ENCODE measurements at places on chromosomes 16 and 17.

- DNase-seq: no peak
These were observed 19.6 kb upstream of the MPO start for GRCh38 chr17:58300336-58300735.

GRCh38 chr17:78598013-78598471 lies 20.8 kb upstream of the DNAH17 start:
- no peak for DNase-seq

- DNase-seq: no peak
These were observed 1.1 kb downstream of the USP31 start for GRCh38 chr16:23148166-23148512.

- no peak for DNase-seq
These were observed 16.2 kb downstream of the PITPNA start for GRCh38 chr17:1546292-1546922.

DNA sequence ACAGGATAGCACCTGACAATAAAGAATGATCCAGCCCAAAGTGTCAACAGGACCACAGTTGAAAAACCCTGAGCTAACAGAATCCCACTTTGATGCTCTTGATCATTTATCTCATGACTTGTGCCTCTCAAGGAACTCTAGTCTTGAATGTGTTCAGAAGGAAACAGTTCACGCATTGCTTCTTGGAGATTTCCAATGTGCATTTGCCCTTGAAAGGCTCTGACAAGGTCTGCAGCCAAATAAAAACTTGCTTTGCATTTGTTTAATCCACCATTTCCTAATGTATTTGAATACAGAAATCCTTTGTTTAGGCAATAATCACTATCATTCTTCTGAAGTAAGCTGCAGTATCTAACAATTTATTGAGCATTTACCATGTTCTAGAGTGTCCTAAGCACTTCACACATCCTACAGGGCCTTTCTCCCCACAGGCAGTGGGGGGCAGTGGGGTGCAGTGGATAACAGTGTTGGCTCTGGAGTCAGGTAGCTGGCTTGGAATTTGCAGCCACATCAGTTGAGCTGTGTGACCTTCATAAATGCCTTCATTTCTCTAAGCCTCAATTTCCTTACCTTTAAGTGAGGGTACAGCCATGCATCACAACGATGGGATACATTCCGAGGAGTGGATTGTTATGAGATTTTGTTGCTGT lies 239.7 kb downstream of the XYLT1 start:
- no peak for DNase-seq

DNA sequence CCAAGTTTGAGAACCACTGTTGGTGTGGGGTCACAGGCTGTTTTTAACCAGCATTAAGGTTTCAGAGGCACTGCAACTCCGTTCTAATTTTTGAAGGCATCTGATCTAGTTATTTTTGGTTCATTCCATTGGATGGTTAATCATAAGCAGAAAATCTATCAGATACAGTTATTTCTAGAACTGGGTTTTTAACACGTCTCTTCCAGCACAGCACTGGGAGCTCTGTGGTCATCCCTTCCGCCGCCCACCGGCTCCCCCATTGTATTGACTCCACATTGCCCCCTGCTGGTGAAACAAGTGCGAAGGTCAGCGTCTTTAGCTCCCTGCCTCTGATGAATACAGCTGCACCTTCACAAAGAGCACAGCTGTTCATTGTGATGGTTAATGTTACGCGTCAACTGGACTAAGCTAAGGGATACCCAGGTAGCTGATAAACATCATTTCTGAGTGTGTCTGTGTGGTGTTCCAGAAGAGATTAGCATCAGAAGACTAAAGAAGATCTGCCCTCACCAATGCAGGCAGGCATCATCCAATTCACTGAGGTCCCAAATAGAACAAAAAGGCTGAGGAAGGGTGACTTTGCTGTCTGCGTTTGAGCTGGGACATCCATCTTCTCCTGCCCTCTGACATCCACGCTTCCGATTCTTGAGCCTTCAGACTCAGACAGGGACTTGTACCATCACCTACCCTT lies 8.5 kb downstream of the CCL18 start:
- DNase-seq: peak; percentile 28

DNA sequence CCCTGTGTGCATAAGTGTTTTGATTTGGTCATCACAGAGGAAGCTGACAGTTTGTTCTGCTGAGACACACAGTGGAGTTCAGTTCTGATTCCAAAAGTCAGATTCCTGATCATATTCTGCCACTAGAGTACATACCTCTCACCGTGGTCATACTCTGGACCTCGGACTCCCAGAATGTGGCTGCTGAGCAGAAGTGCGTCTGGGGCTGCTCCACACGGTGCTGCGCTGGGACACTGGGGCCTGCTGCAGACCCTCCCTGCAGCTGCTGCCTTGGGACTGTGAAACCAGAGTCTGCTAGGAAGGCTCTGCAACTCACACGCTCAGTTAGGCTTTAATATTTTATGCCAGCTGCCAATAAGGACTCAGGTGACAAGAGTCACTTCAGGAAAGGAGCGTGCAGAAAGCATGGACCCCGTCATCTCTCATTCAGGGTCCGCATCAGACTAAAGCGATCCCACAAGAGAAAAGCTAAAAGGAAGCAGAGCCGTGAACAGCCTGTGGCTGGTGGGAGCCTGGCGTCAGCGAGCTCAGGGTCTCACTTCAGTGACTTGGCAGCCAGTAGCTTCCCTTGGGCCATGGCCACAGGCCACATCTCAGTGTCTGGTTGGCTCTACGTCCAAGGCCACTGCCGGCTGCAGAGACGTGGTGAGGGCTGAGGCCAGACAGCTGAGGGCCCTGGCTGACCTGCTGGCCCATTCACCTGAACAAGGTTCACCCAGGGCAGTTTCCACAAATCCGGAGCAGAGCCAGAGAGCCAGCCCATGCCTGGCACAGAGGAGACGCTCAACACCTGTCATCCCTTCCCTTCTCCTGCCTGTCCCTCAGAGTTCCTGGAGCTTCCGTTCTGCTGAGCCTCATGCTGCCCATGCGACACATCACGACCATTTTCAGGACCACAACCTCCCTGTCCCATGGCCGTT lies 24.7 kb upstream of the KIFC3 start:
- no peak for DNase-seq

DNA sequence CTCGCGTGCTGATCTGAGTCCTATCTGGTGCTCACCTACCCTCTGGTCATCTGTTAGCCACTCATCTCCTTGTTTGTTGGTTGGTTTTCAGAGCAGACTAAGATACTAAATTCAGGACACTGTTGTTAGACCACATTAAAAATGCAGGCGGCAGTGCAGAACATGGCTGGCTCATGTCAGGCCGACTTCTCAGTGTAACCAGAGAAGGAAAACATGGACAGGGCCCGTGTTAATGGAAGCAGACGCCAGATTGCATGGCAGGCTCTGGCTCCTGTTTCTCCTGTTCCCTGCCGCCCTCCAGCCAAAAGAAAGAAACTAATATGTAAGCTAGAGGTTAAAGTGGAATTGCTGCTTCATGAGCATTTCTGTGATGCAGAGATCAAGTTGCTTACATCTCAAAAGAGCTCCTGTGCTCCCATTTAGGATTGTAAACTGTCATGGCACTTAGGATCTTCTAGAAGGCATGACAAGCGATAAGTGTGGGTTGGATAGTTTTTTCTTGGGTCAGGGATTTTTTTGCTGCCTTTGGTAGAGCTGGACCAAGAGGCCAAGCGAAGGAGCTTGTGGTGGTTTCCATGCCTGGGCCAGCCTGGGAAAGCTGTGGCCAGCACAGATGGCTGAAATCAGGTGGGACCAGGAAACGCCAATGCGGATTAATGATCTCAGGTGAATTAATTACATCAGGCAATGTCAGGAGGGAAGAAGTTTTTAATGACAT lies 56.1 kb downstream of the YPEL2 start:
- no peak for DNase-seq
